Activated naive CD8-positive, alpha-beta T cell treated with anti-CD3 and anti-CD28 coated beads for 36 hours (primary cell): ENCODE measurements at places on chromosomes 1 and 21.

GRCh38 chr1:201785291-201785690, 43.7 kb upstream of the IPO9 start:
- DNase-seq = no peak

- DNase-seq = peak; percentile 46
Observed at GRCh38 chr1:2468041-2468472, 8.0 kb upstream of the PLCH2 start.

GRCh38 chr1:234730475-234730769, 120.4 kb upstream of the IRF2BP2 start:
- DNase-seq = no peak

DNA sequence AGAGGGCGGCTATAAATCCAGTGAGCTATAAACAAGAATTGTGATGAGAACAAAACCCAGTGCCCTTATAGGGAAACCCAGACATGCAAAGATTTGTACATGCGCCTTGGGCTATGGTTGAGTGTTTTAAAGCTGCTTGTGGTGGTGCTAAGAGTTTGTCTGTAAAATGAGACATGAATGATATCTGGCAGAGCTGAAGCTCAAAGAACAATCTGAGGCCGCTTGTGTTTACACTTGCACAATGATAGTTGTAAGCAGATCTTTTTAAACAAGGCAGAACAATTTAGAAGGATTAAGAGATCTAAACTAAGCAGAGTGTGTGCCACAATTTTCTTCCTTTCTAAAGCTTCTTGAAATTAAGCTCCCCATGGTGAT, 80.4 kb upstream of the ADAMTS5 start:
- DNase-seq = no peak

- no peak for DNase-seq
Observed at GRCh38 chr1:205971082-205971481, 27.8 kb upstream of the SLC26A9 start.

DNA sequence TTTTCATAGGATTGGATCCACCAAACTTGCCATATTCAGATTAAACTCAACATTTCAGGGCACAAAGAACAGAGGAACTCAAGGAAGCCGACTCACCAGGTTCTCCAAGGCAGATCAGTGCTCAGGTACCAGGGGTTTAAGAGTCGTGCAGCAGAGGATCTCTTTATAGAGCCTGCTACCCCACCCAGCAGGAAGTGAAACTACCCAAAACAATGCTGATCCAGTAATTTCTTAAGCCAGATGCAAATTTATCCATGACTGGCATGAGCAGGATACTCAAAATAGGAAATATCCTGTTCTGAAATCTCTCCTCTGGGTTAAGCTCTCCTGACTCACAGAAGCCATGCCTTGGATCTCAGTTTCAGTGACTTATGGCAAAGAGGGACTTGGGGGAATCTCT, at the start of gene SPRR2A:
TSS of gene SPRR2A (minus strand) at position 138 of the 400 bp plus-strand sequence. CDS start 777 bp downstream, outside the sequence.
- DNase-seq = no peak

DNA sequence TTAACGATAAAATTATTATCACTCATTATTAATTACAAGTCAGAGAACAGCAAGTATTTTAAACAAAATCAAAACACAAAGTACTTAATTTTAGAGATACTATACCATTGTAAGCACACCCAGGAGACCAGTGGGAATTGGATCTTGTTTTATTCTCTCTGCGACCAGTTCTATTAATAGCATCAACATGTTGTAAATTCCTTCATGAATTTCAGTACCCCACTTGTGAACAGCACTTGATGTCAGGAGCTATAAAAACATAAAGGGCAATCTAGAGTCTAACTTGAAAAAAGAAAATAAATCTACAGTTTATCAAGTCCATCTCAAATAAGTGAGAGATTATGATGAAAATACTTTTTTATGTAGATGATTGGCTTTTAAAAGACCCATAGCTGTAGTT, 42.9 kb downstream of the USP24 start:
- no peak for DNase-seq

GRCh38 chr1:81071072-81071858, 729.5 kb upstream of the ADGRL2 start:
- no peak for DNase-seq

- no peak for DNase-seq
Observed at GRCh38 chr1:43233631-43234030, 36.2 kb upstream of the TMEM125 start.

DNA sequence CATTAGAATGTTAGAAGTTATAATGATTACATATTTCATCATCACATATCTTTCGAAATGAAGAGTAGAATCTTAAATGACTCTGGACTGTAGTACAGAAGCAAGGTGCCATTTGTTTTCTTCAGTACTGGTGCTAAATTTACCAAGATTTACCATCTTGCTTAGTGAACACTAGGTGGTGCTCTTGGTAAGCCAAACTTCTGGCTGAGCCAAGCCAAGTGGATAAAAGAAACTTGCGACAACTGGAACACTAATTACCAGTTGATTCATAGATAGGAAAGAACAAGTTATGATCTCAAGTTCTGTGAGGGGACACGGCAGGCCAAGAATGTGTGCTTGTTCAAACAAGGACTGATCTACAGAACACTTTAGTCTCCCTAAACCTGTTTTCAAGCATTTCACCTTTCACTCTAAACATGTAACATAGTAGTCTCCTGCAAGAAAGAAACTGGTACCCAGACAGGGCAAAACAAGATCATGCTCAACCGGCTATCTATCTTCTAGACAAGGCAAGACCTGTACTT, 19.8 kb downstream of the SPRTN start:
- DNase-seq = no peak

DNA sequence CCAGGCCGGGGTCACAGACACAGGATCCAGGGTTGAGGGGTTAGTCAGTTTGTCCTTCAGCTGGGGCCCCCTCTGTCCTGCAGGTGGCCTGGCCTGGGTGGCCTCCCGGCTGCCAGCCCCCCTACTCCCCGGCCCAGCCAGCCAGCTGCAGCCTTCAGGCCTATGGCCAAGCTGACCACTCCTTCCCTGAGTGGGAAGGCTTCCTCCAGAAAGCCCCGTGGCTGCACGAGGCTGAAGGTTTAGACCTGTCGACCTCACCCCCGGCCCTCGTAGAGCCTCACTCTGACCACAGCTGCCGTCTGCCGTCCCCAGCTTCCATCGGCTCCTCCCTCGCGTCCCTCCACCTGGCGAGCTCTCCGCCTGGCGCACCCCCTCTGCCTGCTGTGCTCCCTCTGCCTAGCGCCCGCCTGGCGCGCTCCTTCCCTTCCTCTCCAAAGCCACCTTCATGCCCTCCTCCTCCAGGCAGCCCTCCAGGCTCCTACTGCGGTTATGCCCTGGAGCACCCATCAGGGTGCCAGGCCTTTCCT, 9.6 kb downstream of the TTLL10 start:
- no peak for DNase-seq

DNA sequence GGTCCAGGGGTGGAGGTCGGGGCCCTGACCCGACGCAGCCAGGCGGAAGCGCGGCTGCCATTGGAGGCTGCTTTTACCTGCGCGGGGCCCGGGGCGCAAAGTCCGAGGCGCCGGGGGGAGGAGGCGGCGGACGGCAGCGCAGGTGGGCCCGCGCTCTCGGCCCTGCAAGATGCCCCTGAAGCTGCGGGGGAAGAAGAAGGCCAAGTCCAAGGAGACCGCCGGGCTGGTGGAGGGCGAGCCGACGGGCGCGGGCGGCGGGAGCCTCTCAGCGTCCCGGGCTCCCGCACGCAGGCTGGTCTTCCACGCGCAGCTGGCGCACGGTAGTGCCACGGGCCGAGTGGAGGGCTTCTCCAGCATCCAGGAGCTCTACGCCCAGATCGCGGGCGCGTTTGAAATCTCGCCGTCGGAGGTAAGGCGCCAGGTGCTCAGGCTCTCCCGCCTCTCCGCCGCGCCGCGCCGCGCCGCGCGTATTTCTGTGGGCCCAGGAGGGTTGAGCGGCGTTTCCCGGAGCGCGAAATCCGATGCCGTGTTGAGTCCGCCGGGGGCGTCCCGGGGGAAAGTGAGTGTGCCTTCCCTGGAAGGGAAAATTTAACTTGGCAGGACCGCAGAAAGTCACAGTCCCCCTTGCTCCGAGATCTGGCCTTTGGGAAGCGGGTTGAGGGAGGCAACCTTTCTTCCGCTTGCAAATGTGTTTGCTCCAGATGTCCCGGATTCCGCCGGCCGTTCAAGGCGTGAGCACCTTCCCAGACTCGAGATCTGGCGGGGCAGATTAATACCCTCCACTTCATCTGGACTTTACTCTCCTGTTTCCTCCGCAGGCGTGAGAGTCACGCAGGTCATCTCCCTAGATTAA, at the start of gene GIPC2:
TSS of gene GIPC2 (plus strand) at position 41 of the 853 bp plus-strand sequence. CDS start at position 170, 129 bp downstream.
- DNase-seq = peak; percentile 48

- no peak for DNase-seq
Observed at GRCh38 chr1:25579292-25580252, 36.2 kb downstream of the LDLRAP1 start.

- DNase-seq = no peak
Observed at GRCh38 chr1:59076612-59077011, 220.3 kb upstream of the FGGY start.

GRCh38 chr21:35732788-35733187, 327.5 kb downstream of the SETD4 start:
- DNase-seq = no peak

DNA sequence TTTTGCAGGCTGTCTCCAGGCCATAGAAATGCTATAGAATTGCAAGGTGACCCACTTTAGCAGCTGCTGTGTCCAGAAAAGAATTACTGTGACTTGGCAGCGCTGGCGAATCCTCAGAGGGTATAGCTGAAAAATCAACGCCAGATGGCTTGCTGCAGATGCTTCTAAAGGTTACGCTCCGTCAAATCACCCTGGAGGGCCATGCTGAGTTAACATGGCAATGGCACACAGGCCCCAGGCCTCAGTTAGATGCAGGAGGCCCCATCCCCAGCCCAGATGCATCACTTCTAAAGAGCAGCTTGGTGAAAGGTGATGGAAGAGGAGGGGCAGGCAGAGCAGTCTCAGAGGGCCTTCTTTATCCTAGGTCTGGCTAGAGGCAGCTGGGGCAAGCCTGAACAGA, 18.0 kb downstream of the KIAA1614 start:
- no peak for DNase-seq

GRCh38 chr1:1434131-1434823, 1.2 kb upstream of the VWA1 start:
- peak; percentile 43 for DNase-seq

GRCh38 chr1:19061798-19062197, 105.3 kb upstream of the IFFO2 start:
- no peak for DNase-seq

DNA sequence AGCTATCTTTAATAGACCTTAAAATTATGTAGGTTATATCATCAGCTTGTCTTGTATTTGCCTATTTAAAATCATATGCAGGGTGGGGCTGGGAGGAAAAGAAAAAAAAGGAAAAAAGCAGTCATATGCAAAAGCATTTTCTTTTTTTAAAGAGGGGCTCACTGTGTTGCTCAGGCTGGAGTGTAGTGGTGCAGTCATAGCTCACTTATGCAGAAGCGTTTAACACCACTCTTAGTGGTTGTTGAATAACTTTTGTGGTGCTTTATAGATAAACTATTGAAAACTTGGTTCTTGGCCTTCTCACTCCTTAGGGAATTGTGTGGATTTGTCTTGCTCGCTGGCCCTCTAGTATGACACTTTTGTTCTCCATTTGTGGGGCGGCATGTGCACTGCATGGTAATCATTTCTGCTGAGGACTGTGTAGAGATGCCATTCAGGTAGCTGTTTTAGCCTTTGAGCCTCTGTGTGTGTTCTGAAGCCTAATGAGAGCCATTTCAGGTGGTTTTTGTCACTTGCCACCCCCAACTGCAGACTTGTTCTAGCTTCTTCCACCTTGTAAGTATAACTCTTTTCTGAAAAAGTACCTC, 77.8 kb downstream of the KIF1B start:
- DNase-seq = no peak

GRCh38 chr1:189619682-189620332, 857.9 kb downstream of the BRINP3 start:
- DNase-seq = no peak

- no peak for DNase-seq
Observed at GRCh38 chr1:209463441-209463840, 120.1 kb upstream of the CAMK1G start.

- DNase-seq = no peak
Observed at GRCh38 chr1:25804964-25805862, 5.2 kb downstream of the SELENON start.

GRCh38 chr1:204928671-204929486, 58.2 kb downstream of the NFASC start:
- no peak for DNase-seq
